ENCODE measurements at places on chromosomes 4 and X.

DNA sequence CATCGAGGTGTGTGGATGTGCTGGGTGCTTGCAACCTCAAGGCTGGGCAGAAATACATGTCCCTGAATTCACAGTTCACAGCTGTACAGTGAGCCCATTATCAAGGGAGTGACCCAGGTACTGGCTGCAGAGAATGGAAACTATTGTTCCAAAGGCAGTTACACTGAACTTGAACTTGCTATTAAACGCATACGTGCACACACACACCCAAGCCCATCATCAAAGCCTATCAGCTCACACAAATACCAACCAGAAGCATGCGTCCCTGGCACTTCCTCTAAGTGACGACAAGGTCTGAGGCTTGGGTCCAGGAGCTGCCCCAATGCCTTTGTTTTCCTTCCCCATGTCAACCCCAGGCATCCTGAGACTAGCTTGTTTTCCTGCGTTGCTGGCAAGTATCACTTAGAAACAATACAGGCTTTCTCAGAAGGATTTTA, 88.6 kb downstream of the IRF2 start:
- no peak for DNase-seq

GRCh38 chr4:184805462-184806228, 20.1 kb downstream of the ACSL1 start:
- DNase-seq, result no peak

DNA sequence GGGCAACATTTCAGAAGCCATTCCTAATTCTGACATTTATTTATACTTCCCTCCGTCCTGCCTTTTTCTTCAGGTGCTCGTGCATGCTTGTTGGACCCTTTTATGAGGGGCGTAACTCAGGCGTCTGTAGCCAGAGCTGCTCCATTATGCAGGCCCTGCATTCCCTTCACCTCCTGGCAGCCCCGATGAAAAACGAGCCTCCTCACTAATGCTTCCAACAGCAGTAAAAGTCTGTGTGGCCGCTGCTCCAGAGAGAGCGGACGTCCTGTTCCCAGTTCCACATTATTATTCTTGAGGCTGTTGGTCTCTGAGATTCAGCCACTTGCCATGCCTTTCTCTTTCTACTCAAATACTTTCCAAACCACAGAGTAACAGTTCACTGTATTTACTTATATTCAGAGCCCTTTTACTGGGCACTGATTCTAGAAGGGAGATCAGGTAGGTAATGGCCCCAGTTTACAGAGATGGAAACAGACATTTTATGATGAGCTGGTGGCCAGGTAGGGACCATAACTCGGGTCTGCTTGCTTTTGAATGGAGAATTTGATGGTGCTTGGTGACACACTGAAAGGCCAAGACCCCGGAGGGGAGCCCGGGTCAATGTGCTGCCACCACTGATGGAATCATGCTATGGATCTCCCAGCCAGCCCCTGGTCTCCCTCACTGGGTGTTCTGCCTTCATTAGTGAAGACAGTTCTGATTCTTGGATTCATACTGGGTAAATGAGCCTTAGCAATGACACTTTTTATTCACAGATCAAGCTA, 101.0 kb downstream of the GATB start:
- DNase-seq, result no peak

DNA sequence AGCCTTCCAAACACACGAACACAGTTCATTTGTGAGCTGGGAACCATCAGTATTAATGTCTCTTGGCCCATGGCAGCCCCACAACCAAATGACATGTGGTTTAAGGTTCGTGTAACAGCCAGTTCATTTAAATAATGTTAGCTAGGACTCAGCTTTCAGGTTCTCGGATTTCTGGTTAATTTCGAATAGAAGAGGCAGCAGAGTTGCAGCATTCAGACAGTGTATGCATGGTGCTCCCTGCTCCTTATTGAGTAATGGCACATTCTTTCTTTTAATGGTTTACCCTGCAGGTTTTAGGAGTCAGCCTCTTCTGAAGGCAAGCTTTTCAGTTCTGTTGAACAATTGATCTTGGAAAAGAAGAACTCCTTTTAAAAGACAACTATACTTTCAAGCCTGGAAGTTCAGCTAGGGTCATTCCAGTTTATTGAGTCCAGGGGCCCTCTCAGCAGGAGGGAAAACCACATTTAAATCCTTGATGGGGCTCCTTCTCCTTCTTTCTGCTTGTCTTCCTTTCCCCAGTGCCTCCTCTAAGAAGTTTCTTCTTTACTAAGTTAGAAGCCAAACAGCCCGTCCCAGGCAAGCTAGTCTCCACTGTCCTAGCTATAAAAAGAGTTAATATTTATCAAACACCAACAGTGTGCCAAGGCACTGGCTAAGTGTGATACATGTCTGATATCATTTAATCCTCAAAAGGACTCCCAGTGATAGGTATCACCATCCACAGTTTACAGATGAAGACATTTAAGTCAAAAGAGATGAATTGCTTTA, 5.0 kb upstream of the RNF175 start:
- DNase-seq, result no peak

GRCh38 chr4:52576961-52577623, 82.0 kb downstream of the USP46 start:
- DNase-seq, result no peak

DNA sequence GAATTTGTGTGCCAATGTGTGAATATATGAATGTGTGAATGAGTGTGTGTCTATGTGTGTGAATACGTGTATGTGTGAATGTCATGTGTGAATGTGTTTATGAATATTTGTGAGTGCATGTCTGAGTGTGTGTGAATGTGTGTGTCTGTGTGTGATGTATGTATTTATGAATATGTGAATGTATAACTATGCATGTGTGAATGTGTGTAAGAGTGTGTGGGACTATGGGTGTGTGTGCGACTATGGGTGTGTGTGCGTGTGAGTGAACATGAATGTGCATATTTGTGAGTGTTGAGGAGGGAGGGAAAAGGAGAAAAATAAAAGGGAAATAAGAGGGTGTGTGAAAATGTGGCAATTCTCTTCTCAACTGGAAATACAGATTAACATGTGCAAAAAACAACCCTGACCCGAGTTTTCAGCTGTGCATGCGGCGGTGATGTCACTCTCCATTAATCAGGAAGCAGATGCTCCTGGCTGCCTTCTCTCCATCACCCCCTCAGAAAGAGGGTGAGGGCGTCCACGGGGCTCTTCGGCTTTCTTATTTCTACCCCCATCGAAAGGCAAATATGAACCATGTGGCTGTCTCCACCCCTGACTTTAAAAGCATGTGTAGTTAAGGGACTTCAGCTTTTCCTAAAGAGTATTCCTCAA, 219.8 kb downstream of the MAML3 start:
- no peak for DNase-seq

GRCh38 chr4:180448306-180448705, 1794.9 kb upstream of the TENM3 start:
- no peak for DNase-seq

- DNase-seq, result no peak
Observed at GRCh38 chr4:650951-651883, 22.9 kb downstream of the ATP5ME start.

DNA sequence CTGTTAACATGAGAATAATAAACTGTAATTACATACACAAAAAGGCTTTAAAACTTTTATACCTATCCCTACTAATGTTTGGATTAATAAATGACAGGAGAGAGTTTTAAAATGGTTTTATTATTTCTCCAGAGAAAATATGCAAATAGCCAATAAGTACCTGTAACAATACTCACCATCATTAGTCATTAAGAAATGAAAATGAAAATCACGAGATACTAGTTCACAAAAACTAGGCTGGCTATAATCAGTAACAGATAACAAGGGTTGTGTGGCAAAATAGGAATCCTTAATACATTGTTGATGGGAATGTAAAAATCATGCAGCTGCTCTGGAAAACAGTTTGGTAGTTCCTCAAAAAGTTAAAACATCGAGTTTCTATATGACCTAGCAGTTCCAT, 25.2 kb upstream of the AP1AR start:
- no peak for DNase-seq

- no peak for DNase-seq
Observed at GRCh38 chrX:66410806-66411205, 228.1 kb downstream of the EDA2R start.

DNA sequence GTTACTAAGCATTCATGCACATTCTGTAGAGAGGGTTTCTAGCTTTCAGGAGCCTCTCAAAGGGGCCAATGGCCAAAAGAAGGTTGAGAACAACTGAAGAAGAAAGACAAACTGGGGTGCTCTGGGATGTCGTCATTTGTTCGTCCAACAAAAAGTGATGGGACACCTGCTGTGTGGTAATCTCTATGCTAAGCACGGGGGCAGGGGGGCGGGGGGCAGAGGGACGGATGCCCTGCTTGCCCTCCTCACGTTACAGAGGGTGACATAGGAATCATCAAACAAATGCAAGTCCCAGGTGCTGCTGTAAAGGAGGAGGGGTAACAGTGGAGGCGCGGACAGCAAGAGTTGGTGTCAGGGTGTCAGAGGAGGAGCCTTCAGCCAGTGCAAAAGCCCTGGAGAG, 12.8 kb upstream of the CRMP1 start:
- DNase-seq, result no peak

- no peak for DNase-seq
Observed at GRCh38 chr4:14269824-14270223, 642.3 kb upstream of the BOD1L1 start.

DNA sequence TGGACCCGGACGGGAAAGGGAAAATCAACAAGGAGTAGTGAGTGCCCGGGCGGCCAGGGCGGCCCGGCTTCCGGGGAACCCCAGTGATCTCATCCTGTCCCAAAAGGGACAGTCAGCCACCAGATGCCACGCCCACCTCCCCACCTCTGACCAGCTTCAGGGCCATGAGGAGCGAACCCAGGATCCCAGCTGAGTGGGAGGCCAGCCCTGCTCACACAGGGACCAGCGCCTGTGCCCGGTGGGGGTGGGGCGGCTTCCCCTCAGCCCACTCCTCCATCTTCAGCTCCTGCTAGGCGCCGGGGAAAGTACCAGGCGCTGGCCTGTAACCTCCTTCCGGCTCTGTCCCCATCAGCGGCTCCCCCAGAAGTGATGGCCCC, 6.2 kb downstream of the MYL5 start:
- peak; percentile 37 for DNase-seq

GRCh38 chrX:94492541-94492940, 818.5 kb downstream of the FAM133A start:
- DNase-seq, result no peak

DNA sequence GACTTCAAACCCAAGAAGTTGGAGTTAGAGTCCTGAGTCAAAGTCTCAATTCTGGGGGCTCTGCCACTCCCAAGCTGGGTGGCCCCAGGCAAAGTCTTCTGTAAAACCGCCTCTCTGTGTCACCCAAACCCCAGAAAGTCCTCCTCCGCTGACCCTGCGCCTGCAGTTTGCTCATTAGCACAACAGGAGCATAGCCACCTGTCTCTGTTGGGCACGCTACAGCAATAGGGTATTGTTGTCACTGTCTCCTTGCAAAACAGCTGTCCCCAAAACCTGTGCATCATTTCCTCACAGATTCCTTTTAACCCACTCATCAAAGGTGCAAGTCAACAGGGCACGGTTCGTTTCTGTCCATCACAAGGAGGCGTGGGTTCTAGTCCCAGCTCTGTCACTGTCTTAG, 8.0 kb upstream of the DGAT2L6 start:
- no peak for DNase-seq

DNA sequence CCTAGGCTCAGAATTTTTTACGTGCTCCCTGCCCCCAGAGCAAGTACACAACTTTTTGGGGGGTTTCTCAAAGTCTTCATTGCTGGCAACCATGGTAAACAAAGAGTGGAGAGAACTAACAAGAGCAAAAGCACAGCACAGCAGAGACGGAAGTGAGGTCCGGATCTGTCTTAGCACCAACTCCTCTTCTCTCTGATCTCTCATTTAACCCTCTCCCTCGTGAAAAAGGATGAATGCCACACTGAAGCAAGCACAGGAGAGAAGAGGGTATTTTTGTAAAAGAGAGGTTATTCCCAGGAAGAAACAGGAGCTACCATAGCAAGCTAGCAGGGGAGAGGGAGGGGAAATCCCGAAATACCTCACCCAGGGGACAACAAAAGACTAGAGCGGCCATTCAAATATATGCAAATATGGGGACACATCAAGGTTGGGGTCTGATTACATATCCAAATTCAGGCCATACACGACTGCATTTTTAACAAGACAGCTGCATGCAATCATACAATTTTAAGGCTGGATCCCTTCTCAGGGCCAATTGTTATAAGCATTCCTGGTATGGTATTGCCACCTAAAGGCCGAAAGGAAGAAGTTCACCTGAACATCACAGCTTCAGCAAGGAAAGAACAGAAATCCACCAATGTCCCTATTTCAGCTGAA, 46.6 kb downstream of the CD40LG start:
- no peak for DNase-seq

DNA sequence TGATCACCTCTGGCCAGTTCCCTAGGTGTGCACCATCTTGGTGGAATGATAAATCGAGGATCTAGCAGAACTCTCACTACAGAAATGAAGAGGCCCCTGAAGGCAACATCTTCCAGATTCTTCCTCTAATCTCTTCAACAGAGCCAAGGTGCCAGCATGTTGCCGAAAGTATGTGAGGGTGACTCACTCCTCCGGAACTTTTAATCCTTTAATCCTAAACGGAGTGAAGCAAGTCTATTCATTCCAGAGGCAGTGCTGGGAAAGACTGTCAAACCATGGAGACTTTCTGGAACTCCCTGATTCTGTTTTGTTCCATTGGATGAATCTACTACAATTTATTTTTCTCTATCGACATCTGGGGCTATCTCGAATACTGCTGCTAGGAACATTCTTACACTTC, 68.7 kb downstream of the SUPT20HL2 start:
- DNase-seq, result no peak

DNA sequence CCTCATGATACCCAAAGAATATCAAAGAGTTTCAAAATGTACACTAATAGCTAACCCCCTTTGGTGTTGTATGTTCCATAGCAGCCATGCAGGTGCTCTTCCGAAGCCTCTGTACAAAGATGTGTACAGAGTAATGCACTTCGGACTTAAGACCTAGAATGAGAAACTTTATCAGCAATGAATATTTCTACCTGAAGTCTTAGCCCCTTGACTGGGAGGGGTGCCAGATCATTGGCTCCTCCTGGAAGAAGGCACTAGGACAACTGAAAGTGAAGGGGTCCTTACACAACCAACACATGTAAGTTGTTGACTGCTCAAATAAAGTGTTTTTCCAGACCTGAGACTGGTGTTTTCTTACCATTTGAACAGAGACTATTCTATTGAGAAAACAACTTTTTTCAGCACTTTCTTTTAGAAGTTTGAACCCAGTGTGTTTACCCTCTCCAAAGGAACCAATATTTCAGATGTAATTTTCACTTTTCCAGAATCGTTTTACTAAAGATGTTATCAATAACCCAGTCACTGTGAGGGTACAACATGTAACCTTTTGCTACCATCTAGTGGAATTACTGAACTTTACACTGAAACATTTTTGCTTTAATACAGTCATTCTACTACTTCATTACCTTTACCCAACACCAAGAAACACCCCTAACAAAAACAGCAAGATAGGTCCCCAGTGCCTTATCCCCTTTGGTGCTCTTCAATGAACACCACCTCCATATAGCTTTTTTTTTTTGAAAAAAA, 33.3 kb upstream of the PRDX4 start:
- no peak for DNase-seq

DNA sequence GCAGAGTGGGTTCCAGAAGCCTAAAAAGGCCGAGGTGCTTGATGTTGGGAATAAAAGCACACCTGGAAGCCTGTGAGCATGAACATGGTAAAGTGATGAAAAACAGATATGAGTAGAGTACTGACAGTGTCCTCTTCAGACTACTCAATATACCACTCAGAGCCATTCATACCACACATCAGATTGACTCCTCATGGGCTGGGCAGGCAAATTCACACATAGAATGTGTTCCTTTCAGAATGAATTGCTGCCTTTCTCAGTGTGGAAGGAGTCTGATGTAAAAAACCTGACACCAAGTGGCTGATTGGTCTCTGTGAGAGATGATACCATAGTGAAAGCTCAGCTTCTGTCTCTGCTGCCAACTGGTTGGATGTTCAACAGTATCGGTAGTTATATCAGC, 442.7 kb downstream of the RAPGEF2 start:
- DNase-seq, result no peak
